ENCODE measurements at places on chromosomes 11 and 22.
A peak's percentile ranks its signal among the peaks of the same experiment; 100 is the strongest.

GRCh38 chr11:112159098-112160065 is 4.5 kb downstream of the IL18 start:
- no peak for DNase-seq

GRCh38 chr11:93573184-93573583 is 30.0 kb upstream of the SMCO4 start:
- no peak for DNase-seq

GRCh38 chr11:66022401-66023185 is 3.7 kb downstream of the CATSPER1 start:
- peak; percentile 90 for DNase-seq

- no peak for DNase-seq
These were observed 190.3 kb upstream of the NARS2 start for GRCh38 chr11:78764946-78765345.

All from D721Med (cell line).